ENCODE measurements at places on chromosomes 2 and 18.

GRCh38 chr2:216507220-216508160 is 8.8 kb downstream of the RPL37A start:
- no peak for DNase-seq

DNA sequence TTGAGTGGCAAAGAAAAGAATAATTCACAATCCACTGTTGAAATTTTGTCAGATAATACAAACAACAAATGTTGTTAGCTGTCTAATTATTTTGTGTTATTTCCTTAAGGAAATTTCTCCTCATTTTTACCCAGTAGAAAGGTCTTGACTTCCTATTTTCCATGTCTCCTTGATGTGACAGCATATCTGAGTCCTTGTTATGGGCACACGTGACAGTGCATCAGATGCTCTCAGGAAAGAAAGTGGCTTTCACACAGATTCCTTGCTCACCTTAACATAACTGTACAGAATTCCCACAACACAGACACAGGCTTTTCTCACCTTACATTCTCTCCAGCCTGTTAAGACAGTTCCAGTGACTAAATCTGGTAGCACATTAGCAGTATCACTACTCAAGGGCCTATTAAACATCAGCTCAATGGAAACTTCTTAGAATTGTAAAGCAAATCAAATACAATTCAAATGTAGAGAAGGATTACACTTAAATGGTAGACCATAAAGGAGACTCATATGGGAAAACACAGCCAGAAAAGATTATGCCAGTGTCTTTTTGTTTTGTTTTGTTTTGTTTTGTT is 30.2 kb upstream of the GPR55 start:
- no peak for DNase-seq

- DNase-seq, result no peak
Observed at GRCh38 chr18:35573531-35573930, 8.0 kb upstream of the GALNT1 start.

- DNase-seq, result no peak
Observed at GRCh38 chr2:11533278-11534070, at the start of gene GREB1. TSS of gene GREB1 (plus strand) at chr2:11534045. CDS start at chr2:11556615, 22,570 bp downstream.

- DNase-seq, result no peak
Observed at GRCh38 chr2:83826577-83826976, 632.5 kb downstream of the SUCLG1 start.

DNA sequence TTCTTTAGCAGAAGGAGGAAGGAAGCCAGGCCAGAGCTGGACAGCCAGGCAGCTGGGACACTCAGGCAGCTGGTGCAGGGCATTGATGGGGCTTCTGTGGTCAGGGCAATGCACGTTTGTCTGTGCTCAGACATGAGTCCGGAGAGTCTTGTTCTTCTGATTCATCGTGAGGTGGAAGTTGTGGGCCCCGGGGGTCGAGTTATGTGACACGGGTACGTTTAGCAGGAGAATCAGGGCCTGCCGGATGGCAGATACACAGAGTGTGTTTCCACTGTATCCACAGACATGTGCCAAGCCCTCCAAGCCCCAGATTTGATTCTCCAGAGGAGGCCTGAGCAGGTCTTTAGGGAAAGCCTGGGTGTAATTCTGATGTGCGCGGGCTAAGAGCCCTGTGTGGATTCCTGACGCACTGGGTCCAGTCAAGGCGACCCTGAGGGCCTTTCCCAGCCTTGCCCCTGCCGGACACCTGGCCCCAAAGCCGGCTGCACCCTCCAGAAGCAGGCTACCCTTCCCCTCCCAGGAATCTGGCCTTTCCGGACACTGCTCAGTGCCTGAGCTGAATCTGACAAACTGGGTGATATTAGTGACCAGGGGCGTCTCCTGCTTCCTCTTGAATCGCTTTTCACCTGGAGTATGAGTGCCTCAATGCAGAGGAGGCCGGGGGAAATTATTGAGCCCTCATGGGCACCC is 10.1 kb downstream of the ARHGEF4 start:
- no peak for DNase-seq

- no peak for DNase-seq
Observed at GRCh38 chr18:64668461-64668962, 519.6 kb upstream of the LINC00305 start.

GRCh38 chr2:14288016-14288415 is 344.5 kb upstream of the LRATD1 start:
- DNase-seq, result no peak

GRCh38 chr2:160300203-160300602 is 100.1 kb upstream of the ITGB6 start:
- no peak for DNase-seq

- DNase-seq, result no peak
Observed at GRCh38 chr18:13394801-13395200, 176.2 kb downstream of the LDLRAD4 start.

DNA sequence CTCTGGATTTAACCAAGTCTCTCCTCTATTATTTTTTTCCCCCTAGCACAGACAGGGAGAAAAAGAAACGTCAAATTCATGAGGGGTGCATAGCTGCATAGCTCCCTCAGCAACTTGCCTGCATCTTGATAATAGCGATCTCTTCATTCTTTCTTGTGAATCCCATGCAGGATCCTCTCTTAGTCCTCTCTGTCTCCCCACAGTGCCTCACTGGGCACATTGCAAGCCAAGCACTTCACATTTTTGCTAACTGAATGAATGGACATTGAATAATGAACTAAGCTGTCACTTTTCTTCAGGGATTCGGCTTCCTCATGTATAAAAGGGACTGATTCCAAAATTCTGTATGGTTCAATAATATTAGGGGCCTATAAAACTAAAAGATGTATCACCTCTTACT is 2.9 kb upstream of the EPB41L3 start:
- no peak for DNase-seq

- DNase-seq, result no peak
Observed at GRCh38 chr2:12767541-12767940, 50.8 kb downstream of the TRIB2 start.

DNA sequence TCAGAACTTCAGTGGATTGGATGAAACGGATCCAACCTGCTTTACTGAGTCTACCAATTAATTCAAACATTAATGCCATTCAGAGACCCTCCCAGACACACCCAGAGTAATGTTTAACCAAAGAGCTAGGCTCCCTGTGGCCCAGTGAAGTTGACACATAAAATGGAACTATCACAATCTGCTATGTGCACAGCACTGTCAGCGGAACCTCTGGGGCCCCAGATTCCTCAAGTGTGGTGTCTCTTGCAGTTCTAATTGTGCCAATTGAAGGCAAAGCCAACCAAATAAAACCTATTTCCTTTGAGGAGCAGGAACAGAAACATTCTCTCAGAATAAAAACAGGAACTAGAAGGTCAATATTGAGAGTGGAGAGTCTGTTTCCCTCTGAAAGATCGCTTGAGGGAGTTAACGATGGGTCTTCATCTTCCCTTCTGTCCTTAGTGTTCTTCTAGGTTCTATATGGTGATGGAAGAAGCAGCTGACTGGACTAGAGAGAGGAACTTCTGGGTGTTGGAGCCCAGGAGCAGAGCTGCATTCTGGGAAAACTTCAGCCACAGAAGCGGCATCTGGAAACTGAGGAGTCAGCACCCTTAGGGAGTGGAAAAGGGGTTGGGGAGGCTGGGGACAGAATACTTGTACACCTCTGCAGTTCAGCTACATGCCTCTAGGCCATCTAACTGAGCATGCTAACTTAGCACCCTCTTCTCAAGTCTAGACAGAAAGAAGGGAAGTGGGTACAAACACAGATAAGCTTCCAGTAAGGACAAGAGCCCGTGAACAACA is 174.4 kb upstream of the FBXO11 start:
- DNase-seq, result no peak
